ENCODE measurements at places on chromosomes 12 and 14.

DNA sequence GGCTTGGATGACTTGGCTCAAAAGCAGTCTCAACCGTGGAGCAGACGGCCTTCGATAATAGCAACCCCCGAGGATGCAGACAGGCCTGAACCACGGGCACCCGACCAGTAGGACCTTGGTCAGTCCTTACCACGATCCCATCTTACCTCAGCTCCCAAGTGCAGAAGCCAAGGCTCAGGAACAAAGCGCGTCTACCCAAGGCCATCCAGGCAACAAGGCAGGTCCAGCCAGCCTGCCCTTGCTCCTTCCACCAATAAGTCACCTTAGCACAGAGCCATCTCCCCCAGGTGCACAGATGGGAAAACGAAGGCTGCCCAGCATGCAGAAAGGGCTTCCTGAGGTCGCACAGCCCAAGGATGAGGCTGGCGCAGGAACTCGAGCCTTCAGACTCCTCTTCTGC is 77.3 kb downstream of the BCL11B start:
- DNase-seq: no peak

DNA sequence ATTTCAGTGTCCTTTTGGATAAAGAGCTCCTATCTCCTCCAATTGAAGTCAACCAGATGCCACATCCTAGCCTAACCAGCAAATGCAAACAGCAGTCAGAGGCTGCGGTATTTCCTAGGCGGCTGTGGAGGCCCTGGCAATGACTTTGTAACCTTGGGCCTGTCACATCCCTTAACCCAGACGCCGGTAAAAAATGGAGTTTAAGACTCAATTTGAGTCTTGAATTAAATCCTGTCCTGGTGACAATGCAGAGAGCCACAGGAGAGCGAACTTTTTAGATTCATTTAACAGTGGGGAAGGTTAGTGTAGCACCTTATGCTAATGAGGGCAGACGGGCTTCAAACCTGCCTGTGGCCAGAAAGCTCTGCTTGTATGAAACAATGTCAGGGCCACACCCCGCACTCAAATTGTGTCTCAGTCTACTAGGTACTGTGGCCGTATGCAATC is 1.3 kb downstream of the C12orf75 start:
- DNase-seq: no peak

DNA sequence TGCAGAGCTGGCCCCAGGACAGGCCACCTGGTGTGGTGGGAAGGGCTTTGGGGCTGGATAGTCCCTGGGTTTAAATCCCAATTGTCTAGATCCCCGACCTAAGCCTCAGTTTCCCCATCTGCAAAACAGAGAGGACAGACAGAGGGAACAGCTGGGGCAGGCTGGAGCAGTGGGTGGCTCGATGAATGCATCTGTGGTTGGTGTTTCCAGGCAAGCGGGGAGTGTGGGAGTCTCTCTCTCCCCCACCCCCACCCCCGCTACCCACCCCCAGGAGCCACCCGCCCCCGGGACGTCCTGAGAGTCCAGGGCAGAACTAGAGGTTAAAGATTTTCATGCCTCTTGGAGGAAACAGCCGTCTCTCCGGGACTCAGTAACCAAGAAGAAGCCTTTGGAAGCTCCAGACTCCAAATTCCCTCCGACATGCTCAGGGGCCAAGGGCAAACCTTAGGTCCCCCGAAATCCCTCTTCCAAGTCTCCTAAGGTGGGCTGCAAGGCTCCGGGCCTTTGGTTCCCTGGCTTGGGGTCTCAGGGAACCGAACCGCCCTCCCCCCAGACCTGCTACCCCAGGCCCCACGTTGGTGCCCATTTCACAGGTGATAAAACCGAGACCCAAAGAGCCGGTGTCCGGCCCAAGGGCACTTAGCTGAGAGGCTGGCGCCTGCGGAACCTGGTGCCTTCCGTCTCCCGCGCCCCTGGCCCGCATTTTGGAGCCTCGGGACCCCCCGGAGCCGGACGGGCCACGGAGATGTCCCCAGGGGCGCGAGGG is 474 bp downstream of the TRPV4 start:
- no peak for DNase-seq

DNA sequence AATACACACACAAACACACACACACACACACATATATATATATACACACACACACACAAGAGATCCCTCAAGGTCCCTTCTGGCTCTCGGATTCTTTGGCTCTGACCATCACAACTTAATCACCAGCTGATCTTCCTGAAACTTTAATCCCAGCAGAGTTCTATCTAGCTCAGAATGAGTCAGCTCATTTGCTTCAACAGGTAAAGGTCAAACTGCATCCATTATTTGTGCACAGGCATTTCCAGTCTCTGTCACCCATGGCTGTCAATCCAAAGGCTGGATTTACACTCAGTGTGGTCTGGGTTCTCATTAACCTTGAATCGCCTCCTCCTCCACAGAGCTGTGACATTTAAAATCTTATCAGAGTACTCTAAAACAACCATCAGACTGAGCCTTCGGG is 113.3 kb upstream of the TMPO start:
- no peak for DNase-seq

GRCh38 chr14:54689928-54690327 is 123.0 kb downstream of the SAMD4A start:
- DNase-seq: no peak

GRCh38 chr12:91892081-91892855 is 253.4 kb downstream of the BTG1 start:
- no peak for DNase-seq

Data from BJ (cell line).